ENCODE measurements at places on chromosomes 11 and 22.

DNA sequence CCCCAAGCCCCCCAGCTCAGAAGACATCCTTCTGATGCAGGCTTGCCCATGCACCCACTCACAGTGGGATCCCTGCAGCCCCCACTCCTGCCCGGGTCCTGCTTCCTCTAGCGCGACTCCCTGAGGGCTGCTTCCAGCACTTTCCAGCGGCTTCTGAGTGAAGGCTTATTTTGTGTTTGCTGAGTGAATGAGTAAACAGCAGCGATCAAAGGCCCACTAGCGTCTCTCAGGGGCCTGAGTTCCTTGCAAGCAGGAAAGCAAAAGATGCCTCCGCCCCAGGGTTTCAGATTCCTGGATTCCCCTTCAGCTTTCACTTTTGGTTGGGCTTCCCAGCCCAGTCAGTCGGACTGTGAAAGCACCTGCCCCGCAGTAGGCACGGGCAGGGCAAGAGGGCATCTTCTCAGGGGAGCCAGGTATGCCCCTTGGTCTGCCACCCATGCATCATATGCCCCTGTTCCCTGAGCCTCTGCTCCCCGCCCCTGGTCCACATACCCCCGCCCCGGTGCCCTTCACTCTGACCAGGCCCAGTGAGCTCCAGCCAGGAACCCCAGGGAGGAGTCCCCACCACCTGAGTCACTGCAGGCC, 9.2 kb downstream of the FADD start:
- DNase-seq = no peak

DNA sequence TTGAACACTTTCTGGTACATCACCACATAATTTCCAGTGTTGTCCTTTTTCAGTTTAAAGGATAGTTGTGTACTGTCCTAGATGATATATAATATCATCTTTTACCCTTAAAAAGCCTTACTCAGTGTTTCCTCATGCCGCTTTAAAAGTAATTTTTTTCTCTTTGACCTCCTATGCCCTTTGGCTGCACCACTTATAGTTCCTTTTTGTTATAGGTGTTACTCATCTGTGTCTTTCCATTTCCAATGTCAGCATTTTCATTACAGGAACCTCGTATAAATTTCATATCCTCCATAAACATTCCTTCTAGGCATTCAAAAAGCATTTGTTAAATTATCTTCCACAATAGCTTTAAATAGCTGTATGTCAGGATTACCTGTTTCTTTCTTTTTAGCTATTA, 40.8 kb downstream of the USP47 start:
- no peak for DNase-seq

- DNase-seq = no peak
These were observed 43.7 kb downstream of the MAML2 start for GRCh38 chr11:96299155-96299888.

DNA sequence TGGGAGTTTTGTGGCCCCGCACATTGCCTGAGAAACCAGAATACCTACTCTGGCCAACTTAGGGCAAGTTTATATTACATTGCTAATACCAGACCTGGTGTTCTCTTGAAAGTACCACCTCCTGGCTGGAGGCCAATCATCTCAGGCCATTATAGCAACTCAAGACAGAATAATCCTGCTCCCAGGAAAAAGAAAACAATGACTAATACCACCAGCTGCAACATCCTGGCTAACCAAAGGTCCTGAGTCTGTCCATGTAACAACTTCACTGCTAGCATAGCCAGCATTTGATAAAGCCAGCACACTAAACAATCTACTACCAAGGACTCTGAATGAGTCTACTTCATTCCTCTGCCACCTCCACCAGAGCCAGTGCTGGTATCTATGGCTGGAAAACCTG, 1298.7 kb upstream of the CNTN5 start:
- no peak for DNase-seq

DNA sequence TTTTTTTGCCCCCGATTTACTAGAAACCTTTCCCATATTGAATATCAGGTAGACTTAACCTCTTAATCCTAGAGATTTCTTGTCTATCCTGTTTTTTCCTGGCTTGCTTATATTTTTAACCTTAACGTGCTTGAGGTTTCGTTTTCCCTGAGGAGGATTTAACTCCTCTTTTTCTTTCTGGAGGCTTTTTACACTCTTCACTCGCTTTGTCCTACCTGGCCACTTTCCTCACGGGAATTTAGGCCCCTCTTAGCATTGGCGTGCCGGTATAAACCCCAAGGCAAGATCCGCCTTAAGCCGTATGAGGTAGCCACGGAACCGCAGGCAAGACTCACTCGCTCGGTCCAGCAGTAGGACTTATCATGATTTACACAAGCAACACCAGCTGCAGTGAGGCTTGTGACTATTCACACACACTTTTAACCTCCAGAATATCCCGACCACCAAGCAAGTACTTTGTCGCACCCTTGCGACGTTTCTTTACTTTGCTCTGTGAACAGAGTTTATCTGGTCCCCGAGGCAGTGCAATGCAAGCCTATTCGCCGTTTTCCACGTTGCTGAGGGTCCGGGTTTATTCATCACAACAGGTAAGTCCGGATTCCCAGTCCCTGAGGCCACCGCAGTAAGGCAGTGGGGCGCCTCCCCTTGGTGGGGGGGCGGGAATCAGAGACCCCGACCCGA, 20.6 kb upstream of the ALDH3B2 start:
- DNase-seq = no peak

GRCh38 chr11:102911758-102912481, 37.1 kb upstream of the MMP12 start:
- DNase-seq = no peak
